ENCODE measurements at places on chromosomes 1 and 21.

DNA sequence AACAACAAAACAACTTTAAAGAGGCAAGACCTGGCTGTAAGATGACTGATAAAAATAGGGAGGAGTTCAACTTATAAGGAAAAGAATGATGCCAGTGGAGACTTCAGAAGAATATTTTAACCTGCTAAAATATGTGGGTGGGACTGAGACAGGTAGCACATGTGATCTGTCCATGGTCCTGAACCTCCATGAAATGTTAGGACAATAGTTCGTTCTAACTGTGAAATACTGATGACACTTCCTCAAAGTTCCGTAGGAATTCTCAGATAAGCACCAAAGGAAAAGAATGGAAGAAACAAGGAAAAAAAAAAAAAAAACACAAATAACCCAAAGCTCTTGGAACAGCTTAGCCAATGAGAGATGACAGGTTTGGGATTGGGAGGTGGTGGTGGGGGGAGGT, 44.7 kb downstream of the CDC42BPA start:
- DNase-seq: no peak

DNA sequence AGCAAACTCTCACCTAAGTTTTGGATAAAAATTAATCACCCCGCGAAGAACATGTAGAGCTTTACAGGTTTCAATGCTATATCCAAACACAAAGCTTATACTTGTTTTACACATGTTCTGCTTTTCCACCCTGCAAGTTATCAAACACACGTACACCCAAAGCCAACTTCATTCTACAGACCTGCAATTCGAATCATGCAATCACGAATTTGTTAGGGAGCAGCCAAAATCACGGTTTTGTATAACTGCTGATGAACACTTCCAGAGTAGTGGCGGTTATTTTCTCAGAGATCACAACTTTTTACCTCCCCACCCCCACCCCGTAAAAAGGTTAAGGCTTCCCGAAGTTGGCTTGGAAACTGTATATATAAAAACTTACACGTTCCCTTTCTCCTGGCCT, 1.4 kb downstream of the HMGN1 start:
- no peak for DNase-seq

- peak; percentile 48 for DNase-seq
Observed at GRCh38 chr1:210231846-210232510, 618 bp upstream of the SERTAD4 start.

GRCh38 chr21:39686646-39687468, 58.1 kb upstream of the IGSF5 start:
- DNase-seq: no peak

DNA sequence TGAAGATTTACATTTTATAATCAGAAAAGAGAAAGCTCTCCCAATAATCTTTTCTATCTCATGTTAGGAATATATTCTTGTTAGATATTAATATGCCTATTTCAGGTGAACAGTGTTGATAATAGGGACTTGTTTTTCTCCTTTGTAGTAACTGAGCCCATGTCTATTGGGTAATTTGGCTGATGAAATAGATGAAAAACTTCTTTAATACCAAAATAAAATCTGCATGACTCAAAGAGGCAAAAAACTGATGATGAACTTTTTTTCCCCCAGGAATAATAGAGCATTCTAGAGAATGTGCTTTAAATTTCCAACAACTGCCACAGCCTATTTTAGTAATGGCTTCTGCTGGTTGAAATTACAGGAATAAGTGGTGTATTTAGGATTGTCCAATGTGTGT, 178.9 kb upstream of the GREM2 start:
- DNase-seq: no peak

GRCh38 chr1:109112056-109112651, 1.8 kb upstream of the ELAPOR1 start:
- DNase-seq: no peak

DNA sequence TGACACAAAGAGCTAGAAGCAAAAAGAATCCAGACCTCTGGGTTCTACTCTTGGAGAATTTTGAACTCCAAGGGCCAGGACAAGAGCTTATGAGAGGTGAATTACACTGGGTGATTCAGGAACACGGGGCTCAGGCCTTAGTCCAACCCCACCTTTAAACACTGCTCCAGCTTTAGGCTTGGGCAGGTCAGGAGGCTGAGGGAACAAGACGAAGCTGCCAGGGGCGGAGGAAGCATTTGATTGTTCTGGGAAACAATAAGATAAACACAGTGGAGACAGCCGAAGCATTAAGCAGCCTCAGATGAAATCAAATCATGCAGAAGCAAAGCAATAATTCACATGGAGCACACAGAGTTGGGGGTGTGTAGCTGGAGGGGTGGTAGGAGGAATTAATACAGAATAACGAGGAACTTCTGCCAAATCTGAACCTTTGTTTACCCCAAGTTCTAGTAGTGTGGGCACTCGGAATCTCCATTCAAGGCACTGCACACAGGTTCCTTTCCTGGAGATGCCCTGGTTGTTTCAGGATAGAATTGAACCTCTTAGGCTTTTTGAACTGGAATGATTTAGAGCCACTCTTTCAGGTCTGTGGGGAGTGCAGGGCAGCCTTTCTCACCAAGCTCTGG, 93.2 kb downstream of the PLXNA2 start:
- no peak for DNase-seq

- no peak for DNase-seq
Observed at GRCh38 chr1:113073479-113073950, 517 bp downstream of the LRIG2 start.

DNA sequence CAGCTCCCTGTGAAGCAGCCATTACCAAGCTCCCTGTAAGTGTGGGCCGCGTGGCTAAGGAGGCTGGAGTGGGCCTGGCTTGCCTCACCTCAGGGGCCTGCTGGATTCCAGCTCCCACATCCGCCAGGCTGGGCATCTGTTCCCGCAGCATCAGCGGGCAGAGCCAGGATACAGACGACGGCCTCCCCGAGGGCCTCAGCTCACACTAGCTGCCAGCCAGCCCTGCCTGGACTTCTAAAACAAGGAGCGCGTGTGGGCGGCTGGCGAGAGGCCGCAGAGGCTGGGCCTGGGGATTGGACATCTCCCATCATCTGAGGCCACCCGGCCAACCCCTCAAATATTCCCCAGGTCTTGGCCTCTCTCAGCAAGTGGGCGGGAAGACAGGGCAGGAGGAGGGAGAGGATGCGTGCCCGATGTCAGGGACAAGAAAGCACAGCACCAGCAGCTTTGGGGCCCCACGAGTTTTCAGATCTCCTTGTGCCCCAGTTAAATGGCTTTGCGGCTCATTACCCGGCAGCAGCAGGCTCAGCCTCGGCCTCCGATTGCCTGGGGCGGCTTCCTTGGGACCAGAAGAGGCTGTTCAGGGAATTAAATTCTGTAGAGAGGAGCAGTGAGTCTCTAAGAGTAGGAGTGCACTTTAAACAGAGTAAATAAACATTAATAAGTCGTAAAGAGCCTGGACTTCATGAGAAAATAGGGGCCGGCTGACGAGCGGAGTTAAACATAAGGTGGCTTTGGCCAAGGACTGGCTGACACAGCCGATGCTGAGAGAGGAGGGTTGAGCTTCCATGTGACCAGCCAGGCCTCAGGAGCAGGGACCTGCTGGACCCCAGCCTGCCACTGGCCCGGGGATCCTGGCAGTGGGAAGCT, 208.9 kb upstream of the C1orf174 start:
- DNase-seq: no peak

DNA sequence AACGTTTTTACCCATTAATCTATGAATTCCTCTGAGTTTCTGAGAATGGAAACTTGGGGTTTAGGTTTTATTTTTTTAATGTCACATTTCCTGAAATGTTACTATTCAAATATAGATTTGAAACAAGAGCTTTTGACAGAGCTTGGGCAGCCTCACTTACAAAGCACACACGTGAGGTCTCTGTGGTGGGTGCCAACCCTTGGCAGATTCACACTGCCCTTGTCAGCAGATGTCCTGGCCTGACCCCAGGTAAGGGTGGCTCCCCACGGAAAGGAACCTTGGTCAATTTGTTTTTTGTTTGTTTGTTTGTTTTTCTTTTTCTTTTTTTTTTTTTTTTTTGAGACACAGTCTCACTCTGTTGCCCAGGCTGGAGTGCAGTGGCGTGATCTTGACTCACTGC, 53.5 kb downstream of the FAAP20 start:
- no peak for DNase-seq

DNA sequence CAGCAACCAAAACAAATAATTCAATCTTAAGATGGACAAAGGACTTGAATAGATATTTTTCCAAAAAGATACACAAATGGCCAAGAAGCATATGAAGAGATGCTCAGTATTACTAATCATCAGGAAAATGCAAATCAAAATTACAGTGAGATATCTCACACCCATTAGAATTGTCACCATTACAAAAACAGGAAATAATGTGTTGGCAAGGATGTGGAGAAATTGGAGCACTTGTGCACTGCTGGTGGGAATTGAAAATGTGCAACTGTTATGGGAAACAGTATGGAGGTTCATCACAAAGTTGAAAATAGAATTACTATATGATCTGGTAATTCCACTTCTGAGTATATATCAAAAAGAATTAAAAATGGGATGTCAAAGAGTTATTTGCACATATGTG, 83.2 kb downstream of the SH3GLB1 start:
- no peak for DNase-seq

DNA sequence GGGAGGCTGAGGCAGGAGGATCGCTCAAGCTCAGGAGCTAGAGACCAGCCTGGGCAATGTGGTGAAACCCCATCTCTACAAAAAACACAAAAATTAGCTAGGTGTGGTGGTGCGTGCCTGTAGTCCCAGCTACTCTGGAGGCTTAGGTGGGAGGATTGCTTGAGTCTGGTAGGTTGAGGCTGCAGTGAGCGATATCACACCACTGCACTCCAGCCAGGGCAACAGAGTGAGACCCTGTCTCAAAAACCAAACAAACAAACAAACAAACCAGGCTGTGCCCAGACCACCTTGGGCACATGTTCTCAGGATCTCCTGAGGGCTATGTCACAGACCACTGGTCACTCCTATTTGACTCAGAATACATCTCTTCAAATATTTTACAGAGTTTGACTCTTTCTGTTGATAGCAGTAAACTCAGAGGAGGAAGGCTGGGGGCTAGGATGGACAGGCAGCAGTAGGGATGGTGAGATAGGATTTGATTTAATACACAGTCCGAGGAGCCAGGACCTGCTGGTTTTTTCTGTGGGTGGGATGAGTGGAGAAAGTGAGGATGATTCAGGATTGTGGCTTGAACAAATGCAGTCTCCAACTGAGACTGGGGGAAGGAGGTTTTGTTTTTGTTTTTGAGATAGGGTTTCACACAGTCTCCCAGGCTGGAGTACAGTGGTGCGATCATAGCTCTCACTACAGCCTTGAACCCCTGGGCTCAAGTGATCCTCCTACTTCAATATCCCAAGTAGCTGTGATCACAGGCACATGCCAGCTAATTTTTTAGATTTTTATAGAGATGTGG, 46.5 kb downstream of the OLFML3 start:
- DNase-seq: no peak

- DNase-seq: no peak
Observed at GRCh38 chr1:6745073-6745472, 40.2 kb upstream of the CAMTA1 start.

Data from D341Med (cell line).